ENCODE measurements at places on chromosomes 5 and 9.

GRCh38 chr9:91384954-91385353 lies 23.2 kb upstream of the AUH start:
- DNase-seq, result no peak

- no peak for DNase-seq
These were observed 117.0 kb downstream of the CRB2 start for GRCh38 chr9:123472862-123473614.

GRCh38 chr9:78131969-78132700 lies 100.5 kb upstream of the GNAQ start:
- no peak for DNase-seq

DNA sequence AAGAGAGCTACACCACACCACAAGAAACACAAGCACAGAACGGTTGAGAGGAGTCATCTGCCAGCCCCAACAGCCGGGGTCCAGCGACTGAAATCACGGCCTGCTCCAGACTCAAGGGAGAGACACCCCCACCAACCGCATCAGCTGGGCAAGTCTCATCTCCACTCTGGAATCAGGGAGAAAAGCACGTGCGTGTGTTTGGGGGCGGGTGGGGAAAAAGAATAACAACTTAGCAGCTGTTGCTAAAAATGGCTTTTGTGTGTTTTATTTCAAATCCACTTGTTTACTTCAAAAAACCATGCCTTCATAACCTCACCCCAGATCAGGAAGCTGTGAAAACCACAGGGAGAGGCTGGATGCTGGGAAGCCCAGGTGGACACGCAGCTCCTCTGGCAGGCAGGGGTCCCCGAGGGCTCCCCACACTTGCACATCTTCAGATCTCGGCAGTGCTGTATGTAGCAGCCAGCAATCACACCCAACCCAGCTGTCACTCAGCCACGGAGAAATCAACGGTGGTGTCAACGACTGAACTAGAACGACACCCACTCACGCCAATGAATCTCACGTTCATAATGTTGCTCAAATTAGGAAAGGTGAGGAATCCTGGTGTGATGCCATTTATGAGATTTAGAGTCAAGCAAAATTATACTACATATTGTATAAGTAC lies 19.0 kb downstream of the PNPLA7 start:
- DNase-seq, result no peak

GRCh38 chr5:73120222-73121118 lies at the start of gene TMEM171:
Gene TMEM171 (plus strand): TSS chr5:73120575. CDS start chr5:73123374, 2,799 bp downstream.
- peak; percentile 77 for DNase-seq

DNA sequence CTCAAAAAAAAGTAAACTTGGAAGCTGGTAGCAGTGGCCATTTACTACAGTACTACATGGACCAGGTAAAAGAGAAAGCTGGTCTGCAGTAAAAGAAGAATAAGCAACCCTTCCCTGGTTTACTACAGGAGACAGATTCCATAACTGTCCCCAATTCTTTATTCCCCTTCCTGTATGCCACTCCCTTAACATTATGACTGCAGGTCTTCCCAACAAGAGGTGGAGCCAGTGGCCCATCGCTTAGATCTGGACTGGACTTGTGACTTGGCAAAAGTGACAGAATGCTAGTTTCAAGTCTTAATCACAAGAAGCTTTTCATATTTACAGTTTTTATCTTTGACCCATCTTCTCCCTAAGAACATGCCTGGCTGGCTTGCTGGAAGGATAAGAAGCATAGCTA lies 42.6 kb upstream of the SLC12A2 start:
- DNase-seq, result no peak

GRCh38 chr5:163506726-163507125 lies 1.3 kb downstream of the MAT2B start:
- DNase-seq, result no peak

GRCh38 chr9:118558026-118558425 lies 811.2 kb downstream of the BRINP1 start:
- no peak for DNase-seq

GRCh38 chr9:99266255-99267023 lies 44.4 kb downstream of the SEC61B start:
- DNase-seq, result peak; percentile 89

DNA sequence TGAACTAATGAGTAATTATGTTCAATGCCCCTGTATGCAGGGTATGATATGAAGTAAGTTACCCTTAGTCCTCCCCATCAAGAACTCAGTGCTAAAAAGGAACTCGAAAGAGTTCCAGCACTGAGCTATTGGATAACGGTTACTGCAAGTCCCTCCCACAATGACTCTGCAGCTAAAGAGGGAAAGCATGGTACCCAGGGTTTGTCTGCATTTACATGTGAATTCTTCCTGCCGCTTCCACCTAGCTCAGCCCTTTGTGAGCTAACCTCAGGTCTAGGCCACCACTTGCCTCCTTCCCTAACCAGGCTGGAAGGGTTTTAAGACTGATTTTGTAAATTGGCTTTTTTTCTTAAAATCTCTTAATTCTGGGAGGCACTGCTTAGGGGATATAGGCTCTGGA lies 376.8 kb downstream of the EBF1 start:
- DNase-seq, result peak; percentile 51

DNA sequence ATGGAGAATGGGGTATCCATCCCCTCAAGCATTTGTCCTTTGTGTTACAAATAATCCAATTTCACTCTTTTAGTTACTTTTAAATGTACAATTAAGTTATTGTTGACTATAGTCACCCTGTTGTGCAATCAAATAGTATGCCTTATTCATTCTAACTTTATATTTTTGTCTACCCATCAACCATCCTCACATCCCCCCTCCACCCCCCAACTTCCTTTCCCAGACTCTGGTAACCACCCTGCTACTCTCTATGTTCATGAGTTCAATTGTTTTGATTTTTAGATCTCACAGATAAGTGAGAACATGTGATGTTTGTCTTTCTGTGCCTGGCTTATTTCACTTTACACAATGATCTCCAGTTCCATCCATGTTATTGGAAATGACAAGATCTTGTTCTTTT lies 15.4 kb upstream of the RANBP17 start:
- no peak for DNase-seq

GRCh38 chr9:123102375-123103113 lies 69.1 kb downstream of the GPR21 start:
- peak; percentile 30 for DNase-seq

GRCh38 chr9:121498487-121499176 lies 1.0 kb downstream of the GGTA1 start:
- DNase-seq, result peak; percentile 29

DNA sequence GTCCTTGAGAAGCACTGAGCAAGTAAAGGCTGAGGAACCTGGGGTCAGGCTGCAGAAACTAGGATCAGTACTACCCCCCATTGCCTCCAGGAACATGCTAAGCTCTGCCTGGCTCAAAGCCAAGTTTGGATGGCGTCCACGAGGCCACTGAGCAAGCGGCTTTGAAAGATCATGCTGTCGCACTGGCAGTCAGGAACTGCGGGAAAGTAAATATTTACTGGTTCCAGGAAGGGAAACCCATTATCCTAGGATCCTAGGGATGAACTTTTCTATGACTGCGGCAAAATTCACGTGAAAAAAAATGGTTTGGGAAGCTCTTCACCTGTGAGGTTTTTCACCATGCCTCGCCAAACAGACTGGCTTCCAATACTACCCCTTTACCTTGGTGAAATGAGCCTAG lies 75.3 kb upstream of the PJA2 start:
- no peak for DNase-seq

DNA sequence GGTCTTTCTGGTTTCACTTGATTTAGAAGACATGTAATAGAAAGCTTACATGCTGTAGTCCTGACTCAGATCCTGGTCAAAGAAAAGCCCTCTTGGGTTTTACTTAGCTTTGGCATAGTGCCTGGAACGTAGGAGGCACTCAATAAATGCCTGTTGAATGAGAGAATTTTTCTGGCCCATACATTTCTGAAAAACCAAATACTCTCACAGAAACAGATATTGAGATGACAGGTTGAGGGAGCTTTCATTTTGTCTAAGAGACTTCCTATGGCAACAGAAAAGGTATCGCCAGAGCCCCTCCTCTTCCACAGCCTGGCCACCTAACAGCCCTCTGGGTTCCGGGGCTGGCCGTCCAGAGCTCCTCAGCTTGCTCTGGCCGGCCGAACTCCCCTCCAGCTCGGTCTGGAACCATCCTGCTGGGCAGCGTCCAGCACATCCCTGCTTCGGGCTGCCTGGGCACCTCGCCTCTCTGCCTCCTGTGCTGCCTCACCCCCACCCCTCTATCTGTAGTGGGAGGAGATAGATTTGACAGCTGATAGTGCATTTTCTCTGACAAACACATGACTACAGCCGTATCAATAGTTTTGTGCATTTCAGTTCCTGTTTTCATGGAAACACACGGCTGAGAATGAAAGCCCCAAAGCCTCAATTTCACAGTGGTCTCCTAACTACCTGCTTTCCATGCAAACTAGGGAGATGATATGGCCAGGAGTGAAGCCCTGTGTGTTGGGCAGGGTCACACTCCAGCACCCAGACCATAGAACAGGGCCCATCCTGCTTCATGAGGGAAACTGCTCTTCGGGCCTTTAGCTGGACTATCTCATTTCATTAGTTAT lies 1.1 kb downstream of the IL4 start:
- DNase-seq, result no peak

- no peak for DNase-seq
These were observed 65.8 kb downstream of the ISL1 start for GRCh38 chr5:51449026-51449425.

GRCh38 chr5:172695232-172696054 lies 54.4 kb downstream of the NEURL1B start:
- no peak for DNase-seq

GRCh38 chr5:65867542-65868195 lies 58.7 kb upstream of the ERBIN start:
- DNase-seq, result peak; percentile 58

DNA sequence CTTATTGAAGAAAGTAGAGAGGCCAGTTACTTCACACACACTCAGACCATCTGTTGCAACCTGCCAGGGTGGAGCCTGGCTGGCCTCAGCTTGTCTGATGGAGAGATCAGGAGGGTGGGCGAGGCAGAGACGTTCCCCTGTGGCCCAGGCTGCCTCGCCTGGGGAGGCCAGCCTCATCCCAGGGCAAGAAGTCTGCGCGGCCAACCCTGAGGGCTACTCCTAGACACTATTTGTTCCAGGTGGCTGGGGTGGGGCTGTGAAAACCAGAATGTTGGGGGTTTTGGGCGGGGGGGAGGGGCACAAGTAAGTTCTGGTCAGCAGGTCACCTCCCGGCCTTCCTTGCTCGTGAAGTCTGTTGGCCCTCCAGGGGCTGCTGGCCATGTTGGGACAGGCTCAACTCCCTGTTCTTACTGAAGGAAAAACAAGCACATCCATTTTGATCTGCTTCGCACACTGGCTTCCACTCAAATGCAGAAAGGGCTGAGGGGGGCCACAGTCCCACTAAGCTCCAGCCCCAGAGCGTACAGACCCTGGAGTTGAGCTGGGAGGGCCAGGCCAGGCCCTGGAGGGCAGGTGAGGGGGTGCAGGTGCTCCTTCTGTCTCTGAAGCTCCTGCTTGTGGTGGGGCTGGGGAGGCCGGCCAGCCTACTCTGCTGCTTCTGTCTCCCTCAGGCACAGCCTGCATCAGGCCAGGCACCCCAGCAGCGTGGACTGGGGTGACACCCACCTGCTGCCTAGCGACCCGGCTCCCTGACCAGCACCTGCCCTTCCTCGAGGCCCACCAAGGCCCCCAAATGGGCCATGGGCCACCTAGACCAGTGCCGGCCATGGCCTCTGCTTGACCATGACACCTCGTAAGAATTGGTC lies 46.6 kb downstream of the SECISBP2 start:
- no peak for DNase-seq

- peak; percentile 21 for DNase-seq
These were observed 99.5 kb upstream of the FBXL17 start for GRCh38 chr5:108481355-108481931.

DNA sequence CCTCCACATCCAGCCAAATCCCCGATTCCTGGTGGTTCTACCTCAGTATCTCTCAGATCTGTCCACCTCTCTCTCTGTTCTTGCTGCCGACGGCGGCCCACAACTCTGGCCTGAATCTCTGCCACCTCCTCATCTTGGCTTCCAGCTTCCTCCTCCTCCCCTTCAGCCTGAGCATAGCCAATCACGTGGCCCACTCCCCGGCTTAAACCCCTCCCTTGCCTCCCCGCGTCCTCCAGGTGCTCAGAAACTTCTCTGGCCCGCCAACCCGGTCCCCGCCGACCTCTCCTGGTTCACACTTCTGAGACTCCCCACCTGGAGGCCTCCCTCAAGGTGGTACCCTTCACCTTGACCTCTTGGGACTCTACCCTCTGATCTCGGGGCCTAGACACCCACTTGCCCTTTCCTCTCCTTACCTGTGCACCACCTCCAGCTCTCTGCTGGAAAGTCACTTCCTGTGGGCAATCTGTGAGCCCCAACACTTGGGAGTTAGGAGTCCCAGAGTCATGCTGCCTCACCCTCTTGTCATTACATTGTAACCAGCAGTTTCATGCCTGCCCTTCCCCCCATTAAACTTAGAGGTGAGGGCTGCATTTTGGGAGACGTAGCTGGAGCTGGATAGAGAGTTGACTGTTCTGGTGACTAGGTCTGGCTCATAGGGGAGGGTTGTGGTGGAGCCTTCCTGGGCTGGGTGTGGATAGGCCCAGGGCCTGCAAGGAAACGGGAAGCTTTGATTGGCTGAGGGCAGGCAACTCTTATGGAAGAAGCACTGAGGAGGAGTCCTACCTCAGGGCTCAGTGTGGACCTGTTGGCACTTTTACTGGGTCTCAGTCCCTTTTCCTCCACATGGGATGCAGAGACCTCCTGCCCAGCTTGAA lies 4.5 kb upstream of the SET start:
- peak; percentile 91 for DNase-seq

- DNase-seq, result no peak
These were observed 19.3 kb upstream of the CARTPT start for GRCh38 chr5:71699751-71700150.

- no peak for DNase-seq
These were observed 289.6 kb upstream of the ADAMTSL1 start for GRCh38 chr9:18184401-18184800.

- no peak for DNase-seq
These were observed 141.5 kb upstream of the FST start for GRCh38 chr5:53338971-53339370.

DNA sequence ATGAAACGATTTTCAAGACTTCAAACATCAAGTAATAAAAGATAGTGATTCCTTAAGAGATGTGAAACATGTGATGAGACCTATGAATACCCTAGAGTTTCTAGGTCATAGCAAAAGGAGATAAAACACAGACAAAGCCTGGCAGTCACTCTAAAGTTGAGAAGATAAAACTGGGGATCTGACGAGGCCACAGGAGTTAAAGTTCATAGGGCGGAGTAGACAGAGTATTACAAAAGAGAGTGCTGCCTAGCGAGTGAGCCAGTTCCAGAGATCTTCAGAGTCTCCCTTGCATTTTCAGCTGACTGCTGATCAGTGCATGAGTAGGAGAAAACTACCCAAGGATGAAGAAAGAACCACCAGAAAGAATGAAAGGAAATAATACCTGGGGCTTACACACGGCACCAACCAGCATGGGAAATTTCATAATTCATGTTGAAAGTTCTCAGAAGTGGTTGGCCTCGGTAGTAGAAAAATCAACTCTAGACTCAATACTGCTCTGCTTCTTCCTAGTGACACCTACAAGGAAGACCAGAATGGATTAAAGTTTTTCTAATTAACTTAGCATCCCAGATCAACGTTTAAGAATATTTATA lies 30.4 kb downstream of the FBXO4 start:
- DNase-seq, result no peak
